ENCODE measurements at places on chromosomes 6 and 20.

DNA sequence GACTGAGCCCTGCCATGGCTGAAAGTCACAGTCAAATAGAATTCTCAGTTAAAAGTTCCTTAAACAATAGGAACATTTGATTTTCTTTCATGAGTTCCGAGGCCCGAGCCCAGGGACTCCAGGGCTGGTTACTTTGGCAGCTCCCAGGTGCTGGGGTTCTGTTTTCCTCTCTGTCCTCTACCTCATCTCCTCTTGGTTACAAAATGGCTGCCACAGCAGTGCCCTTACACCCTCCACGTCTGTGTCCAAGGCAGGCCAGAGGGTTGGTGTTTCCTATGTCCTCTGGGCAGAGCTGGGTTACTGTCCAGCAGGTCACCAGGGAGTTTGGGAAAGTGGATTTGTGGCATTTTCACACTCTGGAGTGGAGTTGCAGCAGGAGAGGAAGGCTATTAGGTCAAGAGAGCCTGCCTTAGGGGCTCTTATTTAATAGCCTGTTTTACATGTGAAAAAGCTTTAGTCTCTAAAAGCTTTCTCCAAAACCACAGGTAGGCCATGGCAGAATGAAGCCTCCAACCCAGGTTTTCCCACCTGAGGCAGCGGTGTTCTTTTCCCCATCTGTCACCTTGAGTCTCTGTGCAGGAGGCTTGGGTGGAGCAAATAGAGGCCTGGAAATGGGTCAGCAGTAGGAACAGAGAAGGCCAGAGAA, 111.0 kb downstream of the DTD1 start:
- DNase-seq, result no peak

DNA sequence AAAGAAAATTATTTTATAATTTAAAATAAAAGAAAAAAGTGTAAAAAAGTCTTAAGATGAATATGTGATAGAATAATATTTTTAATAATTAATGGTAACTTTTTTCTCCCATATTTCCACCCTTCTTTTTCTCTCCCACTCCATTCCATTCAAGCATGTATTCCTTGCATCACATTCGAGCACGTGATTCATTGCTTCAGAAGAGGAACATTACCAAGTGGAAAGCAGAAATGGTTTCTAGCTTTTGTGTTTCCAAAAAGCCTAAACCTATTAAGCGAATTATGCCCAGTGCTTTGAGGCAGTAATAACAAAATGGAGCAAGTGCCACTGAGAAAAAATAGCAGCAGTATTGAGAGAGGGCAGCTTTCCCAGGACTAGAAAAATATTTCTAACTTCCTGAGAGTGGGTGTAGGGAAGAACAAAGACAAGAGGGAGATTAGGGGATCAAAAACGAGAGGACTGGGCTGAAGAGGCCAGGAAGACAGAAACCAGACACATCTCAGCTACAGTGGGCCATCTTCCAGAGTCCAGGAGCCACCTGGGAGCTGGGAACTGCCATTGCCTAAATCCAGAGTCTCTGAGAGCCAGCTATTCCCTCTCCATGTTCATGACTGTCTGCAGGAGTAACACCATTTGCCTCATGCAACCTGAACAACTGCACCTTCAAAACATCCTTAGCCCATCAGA, 15.0 kb upstream of the AKIRIN2 start:
- DNase-seq, result no peak

DNA sequence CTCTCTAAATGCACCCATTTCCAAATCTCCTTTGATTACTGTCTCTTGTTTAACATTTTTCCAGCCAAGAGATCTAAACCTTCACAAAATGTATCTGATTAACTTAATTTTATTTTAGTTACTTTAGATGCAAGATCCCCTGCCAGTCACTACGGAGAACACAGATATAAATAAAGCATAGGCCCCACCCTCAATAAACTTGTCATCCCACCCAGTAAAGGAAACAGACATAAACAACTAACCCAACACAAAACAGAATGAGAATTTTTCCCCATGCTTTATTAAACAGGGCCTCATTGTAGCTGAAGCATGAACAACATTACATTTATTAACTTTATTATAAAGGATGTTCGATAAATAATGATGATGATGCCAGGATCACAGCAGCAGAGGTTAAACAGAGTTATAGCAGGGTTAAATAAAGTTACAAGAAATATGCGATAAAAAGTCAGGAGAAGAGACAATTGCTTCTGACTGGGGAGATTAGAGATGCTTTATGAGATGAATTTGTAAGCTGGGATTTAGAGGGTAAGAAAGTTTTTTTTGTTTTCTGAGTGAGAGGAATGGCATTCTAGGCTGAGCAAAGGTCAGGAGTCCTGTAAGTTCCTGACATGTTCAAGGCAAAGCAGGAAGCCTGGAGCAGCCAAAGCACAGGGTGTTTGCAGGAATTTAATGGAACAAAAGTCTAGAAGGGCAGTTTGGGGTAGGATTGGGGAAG, 41.1 kb downstream of the TFAP2A start:
- DNase-seq, result no peak

- no peak for DNase-seq
Measured at GRCh38 chr6:124888581-124889371, 73.5 kb upstream of the RNF217 start.

GRCh38 chr6:93567164-93567563, 147.8 kb upstream of the EPHA7 start:
- no peak for DNase-seq

- no peak for DNase-seq
Measured at GRCh38 chr6:100112855-100113508, 119.0 kb upstream of the MCHR2 start.

DNA sequence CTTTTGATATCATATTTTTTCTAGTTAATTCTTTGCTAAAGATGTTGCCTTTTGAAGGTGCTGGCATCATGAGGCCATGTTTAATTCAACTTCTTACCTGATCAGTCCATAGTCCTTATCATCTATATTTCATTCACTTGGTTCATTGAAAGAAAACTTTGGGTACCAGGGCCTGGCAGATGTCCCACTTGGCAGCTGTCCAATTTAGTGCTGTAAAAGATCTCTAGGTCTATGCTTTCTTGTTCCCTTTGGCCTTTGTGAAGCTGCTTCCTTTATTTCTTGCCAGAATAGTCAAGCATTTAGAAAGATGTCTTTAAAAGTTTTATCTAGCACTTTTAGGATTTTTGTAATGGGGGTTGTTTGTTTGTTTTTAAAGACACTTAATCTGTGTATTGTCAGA, 61.7 kb upstream of the EYA4 start:
- peak; percentile 49 for DNase-seq

DNA sequence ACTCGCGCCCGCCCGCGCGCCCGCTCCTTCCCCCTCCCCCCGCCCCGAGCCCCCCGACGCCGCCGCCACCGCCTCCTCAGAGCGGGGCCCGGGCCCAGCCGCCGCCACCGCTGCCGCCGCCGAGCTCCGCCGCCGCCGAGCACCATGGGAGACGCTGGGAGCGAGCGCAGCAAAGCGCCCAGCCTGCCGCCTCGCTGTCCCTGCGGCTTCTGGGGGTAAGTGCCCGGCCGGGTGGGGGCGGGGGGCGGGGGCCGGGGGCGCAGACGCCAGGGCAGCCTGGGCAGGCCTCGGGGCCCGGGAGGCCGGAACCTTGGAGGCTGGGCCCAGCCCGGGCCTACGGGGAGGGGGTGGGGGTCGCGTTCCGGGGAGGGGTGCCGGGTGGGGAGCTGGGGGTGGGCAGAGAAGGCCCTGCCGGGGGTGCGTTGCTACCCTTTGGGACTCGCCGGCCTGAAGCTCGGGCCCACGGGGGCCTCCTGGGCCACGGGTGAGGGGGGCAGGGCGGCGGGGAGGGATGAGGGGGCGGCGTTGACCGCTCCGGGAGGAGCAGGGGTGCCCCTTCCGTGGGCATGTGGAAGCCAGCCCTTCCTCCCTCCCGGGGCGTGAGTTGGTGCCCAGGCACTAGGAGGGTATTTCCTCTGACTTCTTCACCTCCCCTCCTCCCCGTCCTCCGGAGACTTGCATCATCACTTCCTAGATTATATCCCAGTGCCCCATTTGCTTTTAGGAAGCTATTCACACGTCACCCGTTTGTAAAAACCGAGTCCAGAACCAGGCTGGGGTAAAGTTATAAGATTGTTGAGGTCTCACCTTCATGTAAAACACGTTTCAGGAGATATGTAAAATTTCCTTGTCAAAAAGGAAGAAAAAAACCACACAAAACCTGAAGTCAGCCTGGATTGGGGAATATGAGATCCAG, 533 bp downstream of the ZFAND3 start:
- DNase-seq, result peak; percentile 57

- no peak for DNase-seq
Measured at GRCh38 chr6:119071576-119071975, 6.9 kb downstream of the FAM184A start.

DNA sequence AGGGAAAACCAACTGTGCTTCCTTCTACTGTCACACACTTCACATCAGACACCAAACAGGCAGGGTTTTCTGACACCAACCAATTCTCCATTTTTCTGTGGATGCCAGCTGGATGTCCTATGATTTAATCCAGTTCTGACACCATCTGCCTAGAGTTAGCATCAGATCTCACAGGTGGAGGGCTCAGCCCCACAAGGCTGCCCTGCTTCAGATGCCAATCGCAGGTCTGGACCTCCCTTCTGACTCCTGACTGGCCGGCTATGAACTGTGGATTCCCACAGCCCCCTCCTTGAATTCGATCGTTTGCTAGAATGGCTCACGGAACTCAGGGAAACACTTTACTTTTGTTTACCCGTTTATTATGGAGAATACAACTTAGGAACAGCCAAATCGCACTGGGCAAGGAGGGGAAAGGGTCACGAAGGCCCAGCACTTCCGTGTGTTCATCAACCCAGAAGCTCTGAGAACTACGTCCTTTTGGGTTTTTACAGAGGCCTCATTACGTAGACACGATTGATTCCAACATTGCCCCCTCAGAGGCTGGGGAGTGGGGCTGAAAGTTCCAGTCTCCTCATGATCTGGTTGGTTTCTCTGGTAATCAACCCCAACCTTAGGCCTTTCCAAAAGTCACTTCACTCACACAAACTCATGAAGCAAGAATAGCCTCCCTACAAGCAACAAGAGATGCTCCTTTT, 25.4 kb upstream of the MAS1 start:
- no peak for DNase-seq

- no peak for DNase-seq
Measured at GRCh38 chr20:19493794-19494495, 264.1 kb upstream of the RIN2 start.

- no peak for DNase-seq
Measured at GRCh38 chr6:104941729-104942091, 15.2 kb upstream of the LIN28B start.

DNA sequence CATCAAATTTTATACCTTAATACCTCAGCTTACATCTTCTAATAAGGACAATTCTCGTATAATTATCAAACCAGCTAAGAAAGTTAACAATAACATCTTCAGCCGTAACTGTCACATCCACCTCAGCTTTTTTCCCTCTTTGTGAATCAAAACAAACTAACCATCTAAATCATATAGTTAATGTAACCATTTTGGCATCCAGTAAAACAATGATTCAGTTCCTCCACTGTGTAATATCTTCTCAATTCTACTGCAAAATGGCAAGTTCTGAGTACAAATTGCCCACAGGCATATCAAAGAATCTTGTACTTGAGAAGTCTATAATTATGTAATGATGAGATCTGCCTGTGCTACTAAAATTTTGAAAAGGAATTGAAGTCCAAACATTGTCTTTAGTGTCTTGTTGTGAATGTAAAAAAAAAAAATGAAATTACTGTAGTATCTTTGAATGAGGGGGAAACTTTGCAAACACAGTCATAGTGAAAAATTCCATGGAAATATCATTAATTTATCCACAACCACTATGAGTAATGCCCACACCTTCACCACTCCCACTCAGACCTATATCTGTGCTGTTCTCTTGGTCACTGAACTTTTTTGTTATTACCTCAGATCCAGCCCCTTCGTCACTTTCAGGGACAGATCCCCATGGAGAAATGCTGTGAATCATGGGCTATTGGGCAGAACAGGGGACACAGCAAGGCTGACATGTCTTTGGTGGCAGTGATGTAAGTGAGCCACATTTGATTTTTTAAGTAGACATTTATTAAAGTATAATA, 178.6 kb upstream of the RAB32 start:
- DNase-seq, result no peak

- DNase-seq, result no peak
Measured at GRCh38 chr20:25039697-25040437, 18.1 kb downstream of the ACSS1 start.

DNA sequence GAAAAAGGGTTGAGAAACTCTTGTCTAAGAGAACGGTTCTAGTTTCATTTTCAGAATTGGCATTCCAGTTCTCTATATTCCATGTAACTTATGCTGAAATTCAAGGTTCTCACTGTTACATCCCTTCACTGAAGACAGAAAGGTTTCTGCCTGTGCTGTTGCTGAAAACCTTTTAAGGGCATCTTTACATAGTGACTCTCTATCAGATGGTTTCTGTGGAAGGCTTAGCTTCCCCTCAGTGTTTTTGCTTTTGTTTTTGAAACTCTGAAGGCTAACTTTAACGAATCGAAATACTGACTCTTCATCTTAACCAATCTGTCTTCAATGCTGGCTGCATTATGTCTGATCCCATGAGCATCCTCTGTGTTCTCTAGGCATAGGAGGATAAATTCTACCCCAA, 1286.2 kb upstream of the EYS start:
- no peak for DNase-seq

- no peak for DNase-seq
Measured at GRCh38 chr20:40255365-40255764, 433.7 kb downstream of the MAFB start.

DNA sequence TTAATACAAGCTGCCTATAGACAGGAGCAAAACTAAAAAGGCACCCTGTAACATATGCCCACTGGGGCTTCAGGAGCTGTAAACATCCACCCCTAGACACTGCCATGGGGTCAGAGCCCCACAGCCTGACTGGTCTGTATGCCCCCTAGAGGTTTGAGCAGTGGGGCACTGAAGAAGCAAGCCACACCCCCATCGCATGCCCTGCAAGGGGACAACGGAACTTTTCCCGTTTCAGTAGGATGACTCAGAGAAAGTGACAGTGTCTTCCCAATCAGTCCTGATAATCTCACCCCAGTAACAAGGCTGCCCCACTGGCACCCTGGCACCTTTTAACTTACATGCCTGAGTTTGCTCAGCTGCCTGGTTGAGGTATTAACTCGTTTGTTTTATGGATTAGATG, 35.9 kb downstream of the BEND3 start:
- peak; percentile 9 for DNase-seq

- no peak for DNase-seq
Measured at GRCh38 chr6:4320860-4321259, 185.5 kb upstream of the ECI2 start.

DNA sequence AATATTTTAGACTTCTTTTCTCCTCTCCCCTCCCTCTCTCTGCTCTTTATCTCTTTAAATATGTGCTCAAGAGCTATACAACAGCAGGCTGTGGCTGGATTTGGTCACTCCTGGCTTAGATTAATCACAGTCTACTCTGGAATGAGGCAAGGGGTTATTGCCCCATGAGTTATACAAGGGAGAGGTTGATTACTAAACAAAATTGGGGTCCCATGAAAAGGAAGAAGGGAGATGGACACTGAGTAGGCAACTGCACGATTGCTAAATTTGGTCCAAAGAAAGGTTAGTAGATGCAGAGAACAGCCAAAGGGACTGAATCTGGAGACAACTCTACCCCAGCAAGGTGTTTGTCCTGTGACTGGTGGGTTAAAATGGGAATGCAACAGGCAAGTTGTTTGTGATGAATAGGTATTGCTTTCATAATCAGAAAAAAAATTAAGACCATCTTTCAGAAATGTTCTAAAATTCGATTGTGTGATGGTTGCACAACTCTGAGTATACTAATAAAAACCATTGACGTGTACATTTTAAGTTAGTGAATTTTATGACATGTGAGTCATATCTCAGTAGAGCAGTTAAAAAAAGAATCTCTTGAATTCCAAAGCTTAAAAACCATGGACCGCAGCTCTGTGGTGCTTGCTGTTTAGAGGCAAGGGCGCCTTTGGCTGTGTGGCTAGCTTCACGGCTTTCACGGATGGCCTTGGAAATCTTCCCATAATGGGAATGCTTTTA, 57.1 kb downstream of the KIZ start:
- DNase-seq, result no peak
